ENCODE measurements at places on chromosomes 3 and 15. TPM values are rescaled to one million over a fixed set of nuclear protein-coding genes. Genes with fewer than 3 reads are reported as not detected.

DNA sequence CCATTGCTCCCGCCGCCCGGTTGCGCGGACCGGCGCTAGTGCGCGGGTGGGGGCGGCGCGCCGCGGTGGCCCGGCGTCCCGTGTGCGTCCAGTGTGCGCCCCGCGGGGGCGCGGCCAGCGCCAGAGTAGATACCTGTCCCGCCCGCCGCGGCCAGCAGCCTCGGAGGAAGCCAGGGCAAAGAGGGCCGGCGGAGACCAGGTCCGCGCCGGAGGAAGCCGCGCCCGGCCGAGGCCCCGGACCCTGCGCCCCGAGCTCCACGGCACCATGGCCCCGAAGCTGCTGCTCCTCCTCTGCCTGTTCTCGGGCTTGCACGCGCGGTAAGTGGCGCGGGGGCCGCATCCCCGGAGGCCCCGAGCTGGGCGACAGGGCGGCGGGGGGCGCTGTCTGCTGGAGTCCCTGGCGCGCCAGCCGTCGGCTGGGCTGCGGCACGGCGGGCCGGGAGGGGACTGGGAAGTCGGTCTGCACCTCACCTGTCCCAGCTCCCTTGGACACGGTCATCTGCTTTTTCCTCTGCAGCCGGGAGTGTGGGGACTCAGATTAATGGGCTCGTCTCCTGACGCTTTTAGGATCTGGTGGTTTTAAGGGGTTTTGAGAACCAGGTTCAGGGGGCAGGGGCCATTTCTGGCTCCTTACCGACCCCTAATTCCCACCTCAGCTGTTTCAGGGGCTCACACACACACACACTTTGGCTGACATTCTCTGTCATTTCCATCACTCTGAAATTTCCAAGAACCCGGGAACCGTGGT, 464 bp downstream of the GABRG3 start:
- H3K4me3 ChIP-seq = peak overlapping the region; percentile 28
- no peak for DNase-seq
- no peaks in the 10 kb centered on the region for H3K27me3 ChIP-seq
- H3K36me3 ChIP-seq = no peaks in the 10 kb centered on the region
- H3K27ac ChIP-seq = no peak overlapping the region
- no peaks in the 10 kb centered on the region for H3K4me1 ChIP-seq

Gene CPN2
- not detected for total RNA-seq

GRCh38 chr3:179196098-179196497, 47.9 kb downstream of the PIK3CA start:
- no peaks in the 10 kb centered on the region for H3K36me3 ChIP-seq
- H3K4me3 ChIP-seq = no peak overlapping the region
- H3K27ac ChIP-seq = no peak overlapping the region
- no peak for DNase-seq

DNA sequence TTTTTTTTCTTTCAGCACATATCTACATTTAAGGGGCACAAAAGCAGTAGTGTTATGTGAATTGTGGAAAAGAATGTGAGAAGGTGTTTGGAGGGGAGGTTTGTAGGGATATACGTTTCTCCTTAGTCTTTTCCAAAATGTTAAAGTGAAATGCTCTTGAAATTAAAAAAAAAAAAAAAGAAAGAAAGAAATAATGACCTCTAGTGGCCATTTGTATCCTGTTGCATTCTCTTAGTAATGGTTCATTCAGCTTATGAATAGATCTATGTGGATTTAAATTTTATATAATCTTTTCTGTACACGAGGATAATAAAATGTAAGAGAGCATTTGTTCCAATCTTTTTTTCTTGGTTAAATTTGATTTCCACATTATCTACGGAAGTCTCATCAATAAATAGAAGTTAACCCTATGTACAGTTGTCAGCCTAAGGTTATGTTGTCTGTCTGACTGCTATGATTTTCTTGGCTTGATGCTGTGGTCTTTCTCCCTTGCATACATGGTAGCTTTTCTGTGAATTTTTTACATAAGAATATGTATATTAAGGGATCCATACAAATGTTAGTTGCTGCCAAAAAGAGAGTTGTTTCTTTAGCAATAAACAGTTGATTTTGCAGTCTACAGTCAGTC, 1.7 kb downstream of the P2RY13 start:
- H3K36me3 ChIP-seq = no peaks in the 10 kb centered on the region
- H3K27ac ChIP-seq = no peak overlapping the region
- peaks cover 16% of the 10 kb centered on the region for H3K4me1 ChIP-seq
- no peaks in the 10 kb centered on the region for H3K27me3 ChIP-seq
- no peak overlapping the region for H3K4me3 ChIP-seq
